ENCODE measurements at places on chromosomes 6 and 20.

GRCh38 chr6:46437671-46438221 lies 53.5 kb downstream of the RCAN2 start:
- DNase-seq, result no peak

DNA sequence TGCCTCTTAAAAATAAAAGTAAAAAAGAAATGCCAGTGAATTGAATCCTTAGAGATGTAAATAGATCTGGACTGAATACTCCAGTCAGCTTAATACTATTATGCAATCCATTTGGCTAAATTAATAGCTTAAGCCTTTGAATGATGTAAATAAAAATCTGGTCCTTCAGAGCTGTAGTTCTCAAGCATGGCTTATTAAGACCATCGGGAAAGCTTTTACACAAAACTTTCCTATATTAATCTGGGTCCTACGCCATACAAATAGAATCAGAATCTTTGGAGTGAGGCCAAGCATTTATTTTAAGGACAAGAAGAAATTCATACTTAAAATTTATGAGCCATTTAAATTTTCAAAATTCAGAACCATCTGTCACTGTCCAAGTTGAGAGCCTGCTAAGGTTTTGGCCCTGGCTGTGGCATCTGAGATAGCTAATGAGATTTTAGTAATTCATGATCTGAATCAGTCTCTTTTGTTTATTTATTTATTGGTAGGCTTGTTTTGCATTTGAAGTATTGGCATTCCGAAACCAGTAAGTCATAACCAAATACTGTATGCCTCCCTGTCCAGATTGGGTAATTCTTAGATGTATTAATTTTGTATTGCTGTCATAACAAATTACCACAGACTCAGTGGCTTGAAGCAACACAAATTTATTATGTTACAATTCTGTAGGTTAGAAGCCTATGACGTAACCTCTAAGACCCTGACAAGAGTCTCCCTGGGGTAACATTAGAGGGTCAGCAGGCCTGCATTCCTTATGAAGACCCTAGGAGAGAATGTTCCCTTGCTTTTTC lies 228.1 kb upstream of the RAB32 start:
- DNase-seq, result no peak

DNA sequence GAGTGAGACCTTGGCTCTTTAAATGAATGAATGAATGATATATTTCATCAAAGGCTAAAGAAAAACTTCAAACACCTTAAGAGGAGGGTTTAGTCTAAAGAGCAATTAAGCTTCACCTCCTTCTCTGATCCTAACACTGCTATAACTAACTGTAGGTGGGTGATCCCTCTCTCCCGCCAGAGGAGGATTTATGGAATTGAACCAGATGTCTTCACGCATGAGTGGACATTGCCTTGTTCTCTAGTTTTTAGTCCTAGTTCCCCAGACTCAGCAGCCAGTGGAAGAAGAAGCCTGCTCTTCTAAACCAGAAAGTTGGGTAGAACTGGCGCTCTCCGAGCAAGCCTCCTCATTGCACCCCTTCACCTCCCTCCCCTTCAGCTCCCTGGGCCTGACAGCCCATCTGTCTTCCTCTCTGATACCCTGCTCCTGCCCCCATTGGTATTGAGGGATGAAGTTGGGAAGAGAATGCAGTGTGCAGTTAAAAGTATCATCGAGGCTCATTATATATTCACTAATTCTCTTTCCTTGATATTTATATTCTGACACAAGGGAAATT lies 142.7 kb downstream of the ARID1B start:
- DNase-seq, result no peak

- DNase-seq, result no peak
These were observed 82.3 kb downstream of the CD164 start for GRCh38 chr6:109299776-109300564.

- no peak for DNase-seq
These were observed 32.3 kb upstream of the AFDN start for GRCh38 chr6:167794161-167795157.

GRCh38 chr6:21102624-21103023 lies 490.9 kb upstream of the SOX4 start:
- no peak for DNase-seq

GRCh38 chr6:4059115-4059777 lies 19.7 kb downstream of the FAM217A start:
- DNase-seq, result peak; percentile 37

- no peak for DNase-seq
These were observed 58.2 kb upstream of the NKX2-2 start for GRCh38 chr20:21571841-21572690.

DNA sequence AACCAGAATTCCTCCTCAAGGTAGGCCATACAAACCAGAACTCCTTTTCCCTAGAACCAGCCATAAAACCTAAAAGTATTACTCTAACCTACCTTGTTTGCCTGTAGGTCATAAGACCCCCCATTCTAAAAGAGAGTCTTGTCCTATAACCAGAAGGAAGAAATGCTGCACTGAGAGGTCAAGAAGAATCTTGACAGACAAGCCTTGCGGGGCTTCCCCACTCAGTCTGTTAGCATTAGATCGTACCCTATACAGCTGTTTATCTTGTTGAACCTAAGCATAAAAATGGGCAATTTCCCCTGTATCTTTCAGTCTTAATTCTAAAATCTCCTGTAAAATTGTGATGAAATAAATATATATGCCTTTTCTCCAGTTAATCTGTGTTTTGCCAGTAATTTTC lies 52.3 kb upstream of the HFE start:
- no peak for DNase-seq

GRCh38 chr6:45686841-45687569 lies 309.3 kb upstream of the SUPT3H start:
- DNase-seq, result no peak

GRCh38 chr6:37005827-37006567 lies 542 bp downstream of the FGD2 start:
- DNase-seq, result no peak

- DNase-seq, result peak; percentile 39
These were observed 30.4 kb upstream of the TSHZ2 start for GRCh38 chr20:52941808-52942207.

DNA sequence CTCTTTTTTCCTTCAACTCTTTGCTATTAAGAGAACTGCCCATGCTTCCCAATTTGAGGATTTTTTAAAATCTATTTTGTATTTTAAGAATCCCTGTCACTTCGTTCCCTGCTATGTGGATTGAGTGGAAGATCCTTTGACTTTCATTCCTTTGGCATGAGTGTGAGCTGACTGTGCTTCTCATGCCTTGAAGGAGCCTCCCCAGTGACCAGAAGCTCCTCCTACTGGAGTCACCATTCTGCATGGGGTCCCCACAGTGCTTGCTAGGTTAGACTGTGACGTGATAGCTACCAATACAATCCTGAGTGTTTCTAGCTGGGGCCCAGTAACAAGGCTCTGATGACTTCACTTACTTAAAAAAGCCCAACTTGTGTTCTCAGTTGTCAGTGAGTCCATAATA lies 104.4 kb upstream of the LAMP5 start:
- peak; percentile 53 for DNase-seq

DNA sequence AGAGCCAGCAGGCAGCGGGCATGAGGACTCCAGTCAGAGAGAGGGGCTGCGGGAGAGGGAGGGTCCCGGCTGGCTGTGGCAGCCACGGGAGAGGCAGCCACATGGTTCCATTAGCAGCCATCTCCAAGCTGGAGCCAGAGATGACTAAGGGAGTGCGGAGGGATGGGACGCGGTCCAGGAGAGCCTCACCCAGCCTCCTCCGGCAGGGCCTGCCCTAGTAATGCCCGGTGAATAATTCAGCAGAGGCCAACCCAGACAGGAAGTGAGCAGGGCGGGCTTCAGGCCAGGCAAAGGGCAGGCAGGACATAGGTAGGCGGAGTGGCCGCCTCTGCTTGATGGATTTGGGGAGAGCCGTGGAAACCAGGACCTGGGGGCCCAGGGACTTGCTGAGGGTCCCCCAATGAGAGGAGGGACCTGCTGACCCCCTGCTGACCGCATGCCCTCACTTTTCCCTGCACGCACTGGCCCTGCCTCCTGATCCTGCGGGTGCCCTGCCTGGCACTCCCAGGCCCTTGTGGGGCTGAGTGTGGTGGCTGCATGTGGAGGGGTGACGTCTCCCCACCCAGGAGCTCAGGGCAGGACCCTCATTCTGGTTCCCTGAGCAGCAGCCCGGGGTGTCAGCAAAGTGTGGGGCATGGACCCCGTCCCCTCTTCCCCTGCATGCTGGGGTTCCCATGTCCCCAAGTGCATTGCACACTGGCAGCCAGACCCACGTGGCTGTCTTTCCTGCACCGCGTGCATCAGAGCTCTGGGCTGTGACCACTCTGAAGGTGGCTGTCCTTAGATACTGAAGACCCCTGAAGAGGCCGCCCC lies 51.8 kb upstream of the SLCO4A1 start:
- peak; percentile 46 for DNase-seq

DNA sequence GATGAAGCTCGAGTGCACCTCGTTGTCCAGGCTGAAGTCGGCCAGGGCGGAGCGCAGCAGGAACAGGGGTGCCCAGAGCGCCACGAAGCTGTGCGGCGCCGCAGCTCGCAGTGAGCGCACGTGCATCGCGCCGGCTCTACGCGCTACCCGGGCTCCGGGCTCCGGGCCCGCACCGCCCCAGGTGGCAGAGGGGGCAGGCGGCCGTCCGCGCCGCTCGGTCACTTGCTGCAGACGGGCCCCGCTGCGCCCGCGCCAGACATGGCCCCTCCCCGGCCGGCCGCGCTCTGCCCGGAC lies 497 bp downstream of the BMP7 start:
- DNase-seq, result no peak

GRCh38 chr20:41228858-41229257 lies 88.7 kb downstream of the ZHX3 start:
- DNase-seq, result no peak

DNA sequence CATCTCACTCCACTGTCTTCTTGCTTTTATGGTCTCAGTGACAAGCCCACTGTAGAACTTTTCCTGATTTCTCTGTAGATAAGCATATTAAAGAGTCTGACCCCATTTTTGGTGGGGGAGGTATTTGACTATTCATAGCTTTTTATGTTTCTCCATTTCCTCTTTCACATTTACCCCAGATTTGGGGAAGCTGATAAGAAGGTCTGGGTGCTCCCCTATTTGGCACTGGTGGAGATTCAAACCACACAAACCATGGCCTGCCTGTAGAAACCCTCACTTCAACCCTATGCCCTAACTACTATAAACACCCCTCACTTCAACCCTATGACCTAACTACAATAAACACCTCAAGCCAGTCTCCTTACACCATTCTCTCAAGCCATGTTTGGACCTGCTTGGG lies 196.2 kb upstream of the SYNDIG1 start:
- DNase-seq, result no peak

DNA sequence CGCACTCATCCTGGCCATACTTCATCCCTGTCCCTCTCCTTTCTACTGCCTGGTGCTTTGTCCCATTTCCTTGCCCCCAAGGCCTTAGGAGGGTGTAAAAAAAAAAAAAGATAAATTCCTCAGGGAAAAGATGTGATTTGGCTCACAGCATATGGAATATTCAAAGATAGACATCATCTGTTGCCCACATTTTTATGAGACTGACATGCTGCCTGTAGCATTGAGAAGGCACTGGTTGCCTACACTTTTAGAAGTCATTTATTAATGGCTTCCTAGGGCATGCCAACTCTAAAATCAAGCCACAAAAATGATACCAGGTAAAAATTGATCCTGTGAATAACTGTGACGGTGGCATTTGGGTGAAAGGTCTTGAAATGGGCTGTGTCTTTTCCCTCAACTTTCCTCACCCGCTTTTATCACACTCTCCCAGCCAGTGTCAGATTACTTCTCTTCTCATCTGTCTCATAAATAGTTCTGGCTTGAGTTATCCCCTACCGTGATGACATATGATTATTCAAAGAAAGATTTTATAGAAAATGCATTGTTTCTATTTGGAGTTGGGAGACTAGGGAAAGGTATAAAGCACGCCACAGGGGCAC lies 139.4 kb downstream of the CARMIL1 start:
- DNase-seq, result no peak

GRCh38 chr6:151494235-151494935 lies 568 bp downstream of the CCDC170 start:
- DNase-seq, result no peak

- no peak for DNase-seq
These were observed 177.4 kb downstream of the TAF4 start for GRCh38 chr20:61888101-61888865.

DNA sequence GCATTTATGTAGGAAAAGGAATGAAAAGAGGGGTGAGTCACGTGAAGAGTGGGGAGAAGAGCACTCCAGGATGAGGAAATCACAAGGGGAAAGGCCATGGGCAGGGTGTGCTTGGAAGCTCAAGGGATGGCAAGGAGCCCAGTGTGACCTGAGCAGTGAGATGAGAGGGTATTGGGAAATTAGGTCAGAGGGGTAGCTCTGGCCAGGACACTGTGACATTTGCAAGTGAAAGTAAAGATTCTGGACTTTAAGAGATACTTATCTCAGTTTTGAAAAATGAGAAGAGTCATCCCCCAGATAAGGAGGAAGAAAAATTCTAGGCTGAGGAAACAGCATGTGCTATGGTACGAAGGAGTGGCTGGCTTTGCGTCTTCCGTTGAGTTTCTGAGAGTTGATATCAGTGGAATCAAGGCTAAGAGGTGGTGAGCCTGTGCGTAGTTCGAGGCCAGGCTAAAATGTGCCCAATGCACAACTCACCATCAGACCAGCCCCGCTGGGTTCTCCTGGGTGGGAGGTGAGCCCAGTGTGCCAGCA lies 79.9 kb downstream of the GCLC start:
- DNase-seq, result no peak
